ENCODE measurements at places on chromosomes 3 and 15.
A peak's percentile ranks its signal among the peaks of the same experiment; 100 is the strongest.

DNA sequence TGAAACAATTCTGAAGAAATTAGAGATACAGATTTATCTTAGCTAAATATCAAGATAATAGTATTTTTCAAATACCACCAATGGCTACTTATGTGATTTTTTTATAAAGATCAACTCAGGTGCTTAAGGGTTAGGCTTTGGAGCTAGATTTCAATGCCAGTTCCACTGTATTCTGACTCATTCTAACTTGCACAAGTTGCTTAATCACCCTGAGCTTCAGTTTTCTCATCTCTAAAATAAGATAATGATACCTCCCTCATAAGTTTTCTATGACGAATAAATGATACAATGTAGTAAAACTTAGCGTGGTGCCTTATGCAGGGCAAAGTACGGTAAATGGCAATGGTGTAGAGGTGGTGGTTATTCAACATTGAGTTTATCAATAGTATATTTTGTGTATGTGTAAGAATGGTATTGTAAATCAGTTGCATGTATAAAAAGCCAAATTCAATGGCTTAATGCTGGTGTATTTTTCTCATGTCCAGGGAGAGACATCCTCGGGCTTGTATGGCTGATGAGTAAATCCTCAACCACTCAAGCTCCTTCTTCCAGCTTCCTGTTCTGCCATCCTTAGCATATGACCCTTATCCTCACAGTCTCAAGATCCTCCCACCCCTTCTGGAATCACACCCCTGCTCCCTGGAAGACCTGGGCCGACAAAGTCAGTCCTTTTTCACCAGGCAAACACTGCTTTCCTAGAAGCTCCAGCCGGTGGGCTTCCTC is 505.9 kb upstream of the CFAP20DC start:
- DNase-seq: no peak

GRCh38 chr3:167051421-167051820 is 328.7 kb downstream of the ZBBX start:
- peak; percentile 11 for DNase-seq

DNA sequence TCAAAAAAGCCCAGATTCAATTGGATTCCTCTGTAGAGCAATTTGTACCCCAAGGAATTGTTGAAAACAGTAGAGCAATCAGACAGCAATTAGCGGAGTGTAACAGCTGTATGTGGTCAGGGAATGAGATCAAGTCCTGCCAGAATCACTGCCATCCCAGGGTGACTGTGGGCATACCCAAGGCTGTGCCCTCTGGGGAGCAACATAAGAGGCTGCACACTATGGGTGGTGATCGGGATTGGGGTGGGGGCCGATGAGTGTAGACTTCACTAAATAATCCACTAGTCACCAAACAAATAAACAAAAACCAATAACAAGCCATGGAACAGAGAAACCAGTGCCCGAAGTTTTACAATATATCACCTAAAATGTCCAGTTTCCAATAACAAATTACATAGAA is 12.1 kb upstream of the ELP6 start:
- no peak for DNase-seq

DNA sequence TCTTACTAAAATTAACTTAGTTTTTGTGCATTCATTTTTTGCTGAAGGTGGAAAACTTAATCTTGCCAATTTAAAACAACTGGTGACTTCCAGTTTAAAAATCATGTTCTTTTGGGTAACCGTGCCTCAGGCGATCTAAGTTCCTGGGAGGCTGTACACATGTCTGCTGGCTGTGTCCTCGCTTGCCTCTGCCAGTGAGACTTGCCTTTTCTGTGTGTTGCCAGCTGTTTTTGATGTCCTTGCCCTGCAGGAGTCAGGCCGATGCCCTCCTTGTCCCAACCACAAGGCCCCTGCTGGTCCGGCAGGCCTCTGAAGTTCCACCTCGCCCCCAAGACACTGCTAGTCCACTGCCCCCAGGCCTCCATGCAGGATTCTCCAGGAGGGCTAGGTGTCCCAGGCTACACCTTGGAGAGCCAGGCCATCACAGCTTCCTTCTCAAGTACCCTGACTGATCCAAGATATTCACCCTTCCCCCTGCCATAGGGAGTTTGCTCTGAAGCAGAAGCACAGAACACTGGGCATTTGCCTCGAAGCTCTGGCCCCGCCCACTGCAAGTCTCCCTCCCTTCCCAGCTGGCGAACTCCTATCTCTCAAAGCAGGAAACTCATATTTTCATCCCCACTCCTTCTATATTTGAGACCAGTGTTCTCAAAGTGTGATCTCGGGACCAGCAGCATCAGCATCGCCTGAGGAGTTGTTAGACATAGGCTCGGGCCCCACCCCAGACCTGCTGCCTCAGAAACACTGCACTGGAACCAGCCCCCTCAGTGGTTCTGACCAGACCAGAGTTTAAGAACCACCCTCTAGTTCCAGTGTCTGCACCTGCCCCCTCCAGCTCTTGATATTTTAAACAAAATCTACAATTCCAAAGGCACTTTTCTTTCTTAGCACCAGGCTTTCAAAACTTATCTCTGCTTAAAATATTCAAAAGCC is 185.8 kb upstream of the UBE2E1 start:
- DNase-seq: no peak

- no peak for DNase-seq
Measured at GRCh38 chr15:72227192-72227586, 3.8 kb downstream of the PKM start.

DNA sequence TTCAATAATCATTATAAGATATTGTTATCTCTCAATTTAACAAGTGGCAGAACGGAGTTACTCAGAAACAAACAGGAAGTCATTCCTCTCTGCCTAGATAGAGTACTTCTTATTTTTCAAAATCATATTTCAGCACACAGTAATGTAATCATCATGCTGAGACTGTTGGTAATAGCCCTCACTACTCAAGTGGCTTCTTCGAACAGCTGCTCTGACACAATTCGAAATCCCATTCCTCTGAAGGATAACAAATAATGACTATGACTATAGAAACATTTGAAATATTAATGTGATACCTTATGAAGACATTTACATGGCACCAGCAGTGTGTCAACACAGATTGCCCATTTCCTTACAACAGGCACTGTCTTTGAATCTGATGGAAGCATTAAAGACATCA is 1249.8 kb downstream of the NSUN3 start:
- no peak for DNase-seq

GRCh38 chr3:128730471-128730870 is 4.5 kb downstream of the RAB7A start:
- no peak for DNase-seq

- DNase-seq: no peak
Measured at GRCh38 chr15:63308947-63309346, 31.5 kb downstream of the APH1B start.

DNA sequence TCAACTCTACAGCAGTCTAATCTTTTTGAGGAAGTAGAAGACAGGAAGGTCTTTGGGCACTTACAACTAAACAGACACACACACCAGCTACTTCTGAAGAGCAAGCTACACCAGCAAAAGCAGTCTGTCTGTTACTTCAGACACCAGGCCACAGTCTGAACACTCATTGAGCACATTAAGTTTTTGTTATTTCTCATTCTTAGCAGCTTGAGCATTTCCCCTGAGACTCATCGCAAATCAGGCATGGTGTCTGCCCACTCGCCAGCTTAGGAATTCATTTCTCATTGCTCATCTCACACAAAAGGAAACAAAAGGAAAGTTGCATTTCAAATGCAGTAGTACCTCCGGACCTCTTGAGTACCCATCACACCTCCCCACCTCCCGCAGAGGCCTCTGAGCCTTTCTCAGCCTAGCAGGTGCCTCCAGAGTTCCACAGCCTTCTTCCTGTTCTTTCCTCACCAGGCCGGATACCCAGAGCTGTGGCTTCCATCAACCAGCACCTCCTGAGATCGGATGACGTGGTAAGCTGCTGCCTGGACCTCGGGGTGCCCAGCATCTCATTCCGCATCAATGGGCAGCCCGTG is 302.0 kb downstream of the RYR3 start:
- DNase-seq: no peak

GRCh38 chr3:161913786-161914389 is 417.3 kb downstream of the OTOL1 start:
- DNase-seq: no peak

DNA sequence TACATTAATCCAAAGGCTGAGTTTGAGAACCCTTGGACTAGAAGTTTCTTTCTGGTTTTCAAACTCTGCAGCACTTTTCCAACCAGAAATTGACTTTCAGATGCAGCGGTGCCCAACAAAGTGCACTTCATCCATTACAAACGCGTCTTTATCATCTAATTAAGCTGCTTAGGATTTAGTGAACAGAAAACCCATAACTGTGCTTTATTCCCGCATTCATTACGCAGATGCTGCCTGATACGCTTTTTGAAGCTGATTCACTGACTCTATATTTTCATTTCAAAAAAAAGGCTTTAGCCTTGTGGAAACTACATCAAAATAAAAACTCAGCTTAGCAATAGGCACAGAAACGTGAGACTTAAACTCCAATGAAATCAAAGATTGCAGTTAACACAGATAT is 69.8 kb upstream of the CTXND1 start:
- DNase-seq: no peak

- no peak for DNase-seq
Measured at GRCh38 chr15:59364248-59364647, 8.4 kb downstream of the MYO1E start.

DNA sequence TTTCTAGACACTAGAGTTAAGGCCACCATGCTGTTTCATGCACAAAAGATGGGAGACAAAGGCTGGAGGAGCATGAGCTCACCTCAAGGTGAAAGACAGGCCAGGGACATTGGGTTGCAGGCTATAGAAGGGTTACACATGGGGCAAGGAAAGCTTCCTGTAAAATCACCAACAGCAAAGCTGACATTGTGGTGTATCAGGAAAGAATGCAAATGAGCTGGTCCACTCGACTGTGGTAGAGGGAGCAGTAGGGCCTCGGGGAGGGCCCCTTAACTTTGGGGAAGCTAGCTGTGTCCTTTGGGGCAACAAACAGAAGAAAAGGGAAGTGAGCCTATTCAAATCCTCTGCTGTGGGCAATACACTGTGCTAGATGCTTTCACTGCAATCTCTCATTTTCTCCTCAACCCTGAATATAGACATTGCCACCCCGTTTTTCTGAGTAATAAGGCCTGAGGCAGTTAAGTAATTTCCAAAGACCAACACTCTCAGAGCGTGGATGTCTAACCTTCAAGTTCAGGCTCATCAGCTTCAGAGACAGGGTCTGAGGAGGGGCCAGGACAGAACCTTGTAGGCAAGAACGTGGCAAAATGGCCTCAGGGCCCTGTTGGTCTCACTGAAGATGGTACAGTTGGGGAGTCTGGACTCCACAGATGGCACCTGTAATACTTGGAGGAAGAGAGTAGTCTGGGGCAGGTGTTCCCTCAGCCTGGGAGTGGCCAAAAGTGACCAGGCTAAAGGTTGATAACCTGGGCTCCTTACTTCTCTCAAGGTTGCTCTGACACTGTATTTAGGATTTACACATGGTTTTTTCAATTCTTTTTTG is 24.1 kb downstream of the CX3CR1 start:
- no peak for DNase-seq

- no peak for DNase-seq
Measured at GRCh38 chr3:36212251-36212650, 168.1 kb upstream of the STAC start.

DNA sequence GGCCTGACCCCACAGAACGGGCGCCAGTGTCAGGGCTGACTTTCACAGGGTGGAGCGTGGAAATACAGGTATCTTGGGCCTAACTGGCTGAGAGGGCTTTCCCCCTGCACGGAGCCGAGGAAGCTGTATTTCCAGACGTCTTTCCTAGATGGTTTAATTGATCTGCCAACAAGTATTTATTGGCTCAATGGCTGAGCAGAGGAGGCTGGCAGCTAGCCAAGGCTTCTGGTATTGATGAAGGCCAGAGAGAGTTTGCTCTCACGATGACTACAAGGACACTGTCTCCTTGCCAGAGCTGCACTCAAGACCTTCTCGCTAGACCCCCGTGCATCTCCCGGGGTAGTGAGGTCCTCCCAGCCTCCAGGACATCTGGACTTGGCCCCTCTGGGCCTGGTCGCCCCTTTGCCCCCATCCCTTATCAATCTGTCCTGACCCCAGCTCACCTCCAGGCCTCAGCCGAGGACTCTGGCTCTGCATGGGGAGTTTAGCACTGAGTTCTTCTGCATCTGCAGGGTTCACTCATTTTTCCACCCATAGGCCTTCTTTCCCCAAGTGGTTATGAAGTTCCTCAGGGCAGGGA is 20.6 kb downstream of the SPSB4 start:
- DNase-seq: no peak

GRCh38 chr3:156760333-156760732 is 65.8 kb upstream of the LEKR1 start:
- DNase-seq: no peak

- DNase-seq: no peak
Measured at GRCh38 chr3:116102037-116102436, 343.2 kb downstream of the LSAMP start.

DNA sequence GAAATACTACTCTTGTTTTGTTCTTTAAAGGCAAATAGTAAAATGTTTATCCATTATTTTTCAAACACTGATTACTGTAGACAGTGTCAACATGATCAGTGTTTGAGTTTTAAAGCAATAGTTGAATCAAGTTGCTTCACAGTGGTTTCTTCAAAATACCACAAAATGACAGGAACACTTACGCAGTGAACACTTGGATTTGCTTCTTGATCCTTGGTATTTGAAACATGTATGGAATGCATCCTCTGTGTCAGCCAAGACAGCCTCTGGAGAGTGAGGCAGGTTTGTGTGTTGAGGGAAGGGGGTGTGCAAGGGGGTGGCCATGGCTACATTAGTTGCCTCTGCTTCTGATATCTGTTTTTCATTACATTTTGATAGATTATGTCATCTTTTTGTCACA is 413.0 kb downstream of the RBMS3 start:
- DNase-seq: peak; percentile 47

DNA sequence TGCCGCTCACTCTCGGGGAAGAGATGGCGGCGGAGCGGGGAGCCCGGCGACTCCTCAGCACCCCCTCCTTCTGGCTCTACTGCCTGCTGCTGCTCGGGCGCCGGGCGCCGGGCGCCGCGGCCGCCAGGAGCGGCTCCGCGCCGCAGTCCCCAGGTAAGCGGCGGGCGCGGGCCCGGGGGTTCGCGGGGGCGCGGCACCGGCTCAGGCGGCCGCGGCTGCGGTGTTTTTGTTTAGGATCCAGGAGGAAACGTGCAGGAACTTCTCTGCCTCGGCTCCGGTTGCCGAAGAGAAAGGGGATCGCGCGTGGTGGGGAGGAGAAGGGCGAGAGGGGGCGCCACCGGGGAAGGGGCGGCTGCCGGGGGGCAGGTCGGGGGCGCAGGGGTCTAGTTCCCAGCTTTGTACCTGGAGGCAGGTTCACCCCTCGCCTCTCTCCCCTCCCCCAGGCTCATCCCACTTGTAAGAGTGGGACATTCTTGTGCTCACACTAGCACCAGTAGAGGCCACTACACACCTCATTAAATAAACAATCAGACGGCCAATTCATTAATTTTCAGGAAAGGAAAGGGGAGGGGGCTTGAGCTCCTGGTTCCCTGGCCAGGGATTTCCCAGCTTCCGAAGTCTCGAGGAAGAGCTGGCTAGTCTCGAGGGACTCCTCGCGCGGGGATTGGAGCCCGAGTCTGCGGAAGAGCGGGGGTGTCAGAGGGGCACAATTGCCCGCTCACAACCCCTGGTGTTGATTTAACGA is 562 bp downstream of the NEO1 start:
- peak; percentile 32 for DNase-seq

GRCh38 chr3:190322604-190323245 is 479 bp upstream of the CLDN1 start:
- DNase-seq: no peak

Data from NT2/D1 (cell line).